ENCODE measurements at places on chromosomes 2 and 18. TPM values are rescaled to one million over a fixed set of nuclear protein-coding genes. Genes with fewer than 3 reads are reported as not detected.

The ATOH8 gene
- 21.5 TPM for total RNA-seq

The SPEG gene
- total RNA-seq, result not detected

The CHMP3 gene
- 56.6 TPM for total RNA-seq

The FOXI3 gene
- not detected for total RNA-seq

The REG3A gene
- not detected for total RNA-seq

The SAP130 gene
- total RNA-seq, result 2.4 TPM

The APLF gene
- 6.4 TPM for total RNA-seq
